Kidney (tissue), 22 donors: ENCODE measurements at places on chromosomes 5 and 9.
A peak's percentile ranks its signal among the peaks of the same experiment; 100 is the strongest.

GRCh38 chr5:169803077-169803981 lies 166.3 kb downstream of the DOCK2 start:
- peak; percentile 53 for DNase-seq

DNA sequence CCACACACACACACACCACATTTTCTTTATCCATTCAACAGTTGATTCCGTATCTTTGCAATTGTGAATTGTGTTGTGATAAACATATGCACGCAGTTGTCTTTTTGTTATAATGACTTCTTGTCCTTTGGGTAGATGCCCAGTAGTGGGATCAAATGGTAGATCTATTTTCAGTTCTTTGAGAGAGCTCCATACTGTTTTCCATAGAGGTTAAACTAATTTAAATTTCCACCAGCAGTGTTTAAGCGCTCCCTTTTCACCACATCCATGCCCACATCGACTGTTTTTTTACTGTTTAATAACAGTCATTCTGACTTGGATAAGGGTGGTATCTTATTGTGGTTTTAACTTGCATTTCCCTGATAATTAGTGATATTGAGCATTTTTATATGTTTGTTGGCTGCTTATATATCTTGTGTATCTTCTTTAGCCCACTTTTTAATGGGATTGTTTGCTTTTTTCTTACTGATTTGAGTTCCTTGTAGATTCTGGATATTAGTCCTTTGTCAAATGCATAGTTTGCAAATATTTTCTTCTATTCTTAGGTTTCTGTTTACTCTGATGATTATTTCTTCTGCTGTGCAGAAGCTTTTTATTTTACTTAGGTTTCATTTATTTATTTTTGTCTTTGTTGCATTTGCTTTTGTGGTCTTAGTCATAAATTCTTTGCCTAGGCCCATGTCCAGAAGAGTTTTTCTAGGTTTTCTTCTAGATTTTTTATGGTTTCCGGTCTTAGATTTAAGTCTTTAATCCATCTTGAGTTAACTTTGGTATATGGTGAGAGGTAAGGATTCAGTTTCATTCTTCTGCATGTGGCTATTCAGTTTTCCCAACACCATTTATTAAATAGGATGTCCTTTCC lies 82.4 kb downstream of the SH3RF2 start:
- no peak for DNase-seq

GRCh38 chr5:108118813-108119514 lies 262.9 kb downstream of the FBXL17 start:
- DNase-seq, result peak; percentile 42

DNA sequence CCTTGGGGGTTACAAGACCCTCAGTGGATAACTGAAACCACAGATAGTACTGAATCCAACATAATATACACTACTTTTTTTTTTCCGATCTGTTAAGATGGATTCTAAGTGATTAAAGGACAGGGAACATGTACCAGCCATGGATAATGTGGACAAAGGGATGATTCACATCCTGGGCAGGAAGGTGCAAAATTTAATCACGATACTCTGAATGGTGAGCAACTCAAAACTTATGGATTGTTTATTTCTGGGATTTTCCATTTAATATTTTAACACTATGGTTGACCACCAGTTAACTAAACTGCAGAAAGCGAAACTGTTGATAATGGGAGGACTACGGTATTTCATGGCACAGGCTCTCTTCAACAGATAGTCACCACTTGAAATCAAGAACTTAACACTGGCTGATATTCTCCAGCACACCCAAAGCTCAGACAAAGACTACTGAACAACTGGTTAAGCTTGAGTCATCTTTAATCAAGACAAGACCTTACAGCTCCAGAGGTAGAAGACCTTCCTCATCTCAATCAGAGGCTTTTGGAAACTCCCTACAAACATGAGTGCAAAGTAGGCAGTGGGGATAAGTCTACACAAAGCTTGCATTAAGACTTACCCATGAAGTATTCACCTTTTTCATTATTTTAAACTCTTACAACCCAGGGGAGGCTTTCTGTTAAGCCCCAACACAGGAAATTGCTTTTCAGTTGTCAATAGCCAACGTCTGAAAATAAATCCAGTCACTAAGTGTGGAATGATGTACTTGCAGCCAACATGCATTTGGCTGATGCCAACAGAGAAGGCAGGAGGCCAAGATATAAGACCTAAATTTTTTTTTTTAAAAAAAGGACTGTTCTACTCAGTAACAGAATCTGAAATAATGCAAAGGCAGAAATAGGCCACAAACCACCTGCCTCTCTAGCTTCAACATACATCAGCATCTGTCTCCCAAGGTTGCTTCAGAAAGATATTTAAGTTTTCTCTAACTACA lies 78.7 kb downstream of the ELAVL2 start:
- DNase-seq, result no peak

DNA sequence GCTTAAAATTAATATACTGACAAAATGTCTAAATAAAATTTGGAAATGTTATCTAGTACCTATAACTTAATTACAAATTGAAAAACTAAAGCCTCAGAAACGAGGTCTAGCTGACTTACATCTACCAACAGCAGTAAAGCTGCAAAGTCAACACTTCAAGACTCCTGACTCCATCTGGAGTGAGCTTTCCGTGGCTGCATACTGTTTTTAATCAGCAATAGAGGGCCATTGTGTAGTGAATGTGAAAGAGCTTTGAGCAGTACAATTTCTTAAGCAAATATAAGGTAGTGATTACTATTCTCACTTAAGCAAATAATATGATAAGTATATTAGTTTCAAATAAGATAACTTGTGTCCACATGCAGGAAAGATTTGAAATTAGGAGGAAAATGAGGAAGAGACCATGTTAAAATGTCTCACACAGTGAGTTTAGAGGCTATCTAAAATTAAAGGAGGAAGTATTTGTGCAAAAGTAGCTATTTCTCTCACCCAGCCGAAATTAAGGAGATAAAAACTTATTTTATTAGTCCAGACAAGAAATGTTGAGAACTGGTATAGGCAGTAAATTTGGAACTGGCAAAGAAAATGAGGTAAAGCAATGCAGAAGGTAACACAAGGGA lies 6.4 kb downstream of the SPINK6 start:
- no peak for DNase-seq

GRCh38 chr9:116724123-116724522 lies 37.0 kb downstream of the TRIM32 start:
- DNase-seq, result no peak

- DNase-seq, result no peak
Measured at GRCh38 chr9:70403166-70403565, 11.3 kb downstream of the KLF9 start.
